A549 treated with CORT108297 at 1 μM for 4 hours (cell line): ENCODE measurements at places on chromosomes 16 and 17. TPM values are rescaled to one million over a fixed set of nuclear protein-coding genes. Genes with fewer than 3 reads are reported as not detected.

Gene BCO1
- total RNA-seq, result 0.94 to 1.1 TPM (median 1.0 TPM) in 5 replicates

Gene OR3A3
- total RNA-seq, result not detected in 5 replicates

Gene SAMD14
- 0.27 to 0.95 TPM (median 0.49 TPM) in 5 replicates for total RNA-seq

Gene SPATA22
- total RNA-seq, result not detected in 5 replicates

Gene ODAD4
- 1.2 to 1.7 TPM (median 1.4 TPM) in 5 replicates for total RNA-seq

Gene TCAP
- 0.52 to 1.4 TPM (median 0.92 TPM) in 5 replicates for total RNA-seq

Gene KCNJ18
- 0.06 TPM in 1 of 5 replicates, not detected in the others for total RNA-seq

Gene PYY
- total RNA-seq, result 0.13 TPM in 1 of 5 replicates, not detected in the others

Gene VMO1
- total RNA-seq, result 0.43 to 1.5 TPM (median 0.96 TPM) in 5 replicates

Gene CCL13
- not detected in 5 replicates for total RNA-seq

Gene ASPA
- not detected in 5 replicates for total RNA-seq
